Right renal cortex interstitium (tissue), 3 donors: ENCODE measurements at places on chromosomes 6 and 20. TPM values are rescaled to one million over a fixed set of nuclear protein-coding genes. Genes with fewer than 3 reads are reported as not detected.

DNA sequence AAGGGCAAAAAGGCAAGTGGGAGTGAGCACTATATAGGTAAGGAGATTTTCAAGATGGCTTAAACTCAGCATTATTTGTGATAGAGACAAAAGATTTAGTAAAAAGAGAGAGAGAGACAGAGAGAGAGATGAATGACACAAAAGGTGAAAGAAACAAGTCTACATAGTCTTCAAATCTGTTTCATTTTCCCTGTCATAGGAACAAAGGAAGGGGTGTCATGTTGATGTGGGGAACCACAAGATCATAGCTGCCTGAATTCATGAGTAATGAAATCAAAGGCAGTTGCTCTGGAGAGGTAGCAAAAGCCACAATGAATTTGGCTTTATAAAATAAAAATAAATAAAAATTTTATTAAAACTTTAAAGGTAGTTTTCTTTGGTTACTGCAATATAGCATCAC, 67.2 kb upstream of the PHIP start:
- no peak for DNase-seq

GRCh38 chr20:49549801-49550551, 18.0 kb downstream of the PTGIS start:
- no peak for DNase-seq

DNA sequence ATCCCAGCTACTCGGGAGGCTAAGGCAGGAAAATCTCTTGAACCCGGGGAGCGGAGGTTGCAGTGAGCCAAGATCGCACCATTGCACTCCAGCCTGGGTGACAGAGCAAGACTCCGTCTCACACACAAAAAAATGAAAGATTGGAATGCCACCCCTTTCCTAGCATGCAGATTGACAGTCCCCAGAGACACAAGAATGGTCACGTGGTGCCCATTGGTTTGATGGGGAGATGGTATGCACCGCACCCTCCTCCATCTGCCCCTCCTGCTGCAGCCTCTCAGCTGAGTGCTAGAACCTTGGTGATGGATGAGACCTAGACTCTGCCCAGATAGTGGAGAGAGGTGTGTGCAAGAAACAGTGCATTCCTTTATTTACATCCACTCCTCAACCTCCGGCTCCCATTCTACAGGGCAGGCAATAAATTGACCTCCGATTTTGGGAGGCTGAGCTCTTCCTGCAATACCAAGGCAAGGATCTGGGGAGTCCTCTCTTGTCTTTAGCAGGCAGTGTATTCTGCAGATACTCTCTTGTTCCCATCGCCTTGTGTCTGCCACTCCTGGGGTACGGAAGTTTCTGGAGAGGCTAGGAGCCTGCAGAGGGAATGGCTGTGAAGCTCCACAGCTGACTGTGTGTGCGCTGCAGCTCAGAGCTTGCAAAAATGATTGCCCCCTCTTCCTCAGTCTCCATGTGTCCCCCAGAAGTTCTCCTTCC, 1.1 kb upstream of the RNF24 start:
- no peak for DNase-seq

DNA sequence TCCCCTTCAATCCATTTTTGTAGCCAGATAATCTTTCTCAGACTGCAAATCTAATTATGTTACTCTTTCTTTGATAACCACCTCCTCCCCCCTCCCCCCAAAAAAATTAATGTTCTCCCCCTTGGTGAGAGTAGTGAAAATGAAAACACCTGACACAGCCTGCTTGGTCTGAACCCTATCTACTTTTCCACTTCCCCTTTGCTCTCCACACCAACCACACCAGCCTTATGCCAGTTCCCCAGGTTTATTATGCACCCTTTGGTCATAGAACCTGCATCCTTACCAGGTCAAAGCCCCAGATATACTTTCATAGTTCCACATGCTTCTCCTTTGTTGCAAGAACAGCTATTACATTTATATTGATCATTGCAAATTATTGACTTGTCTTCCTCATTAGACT, 19.4 kb downstream of the PFDN4 start:
- no peak for DNase-seq

GRCh38 chr6:109964949-109965348, 13.2 kb upstream of the GPR6 start:
- DNase-seq, result no peak

GRCh38 chr20:57724610-57725405, 15.0 kb upstream of the PMEPA1 start:
- DNase-seq, result no peak

The GTSF1L gene
- not detected for polyA plus RNA-seq

The GSTA3 gene
- polyA plus RNA-seq, result 0.74 TPM
